H1 (cell line): ENCODE measurements at places on chromosomes 13 and 19.

- H3K4me3 ChIP-seq = no peak overlapping the region
- no peaks in the 10 kb centered on the region for H3K27me3 ChIP-seq
- peaks cover 2% of the 10 kb centered on the region; the same call in 1 of the 2 replicates for H3K4me1 ChIP-seq
- H3K27ac ChIP-seq = no peak overlapping the region
- H3K36me3 ChIP-seq = no peaks in the 10 kb centered on the region
Observed at GRCh38 chr13:77781808-77782207, 84.3 kb downstream of the SLAIN1 start.

DNA sequence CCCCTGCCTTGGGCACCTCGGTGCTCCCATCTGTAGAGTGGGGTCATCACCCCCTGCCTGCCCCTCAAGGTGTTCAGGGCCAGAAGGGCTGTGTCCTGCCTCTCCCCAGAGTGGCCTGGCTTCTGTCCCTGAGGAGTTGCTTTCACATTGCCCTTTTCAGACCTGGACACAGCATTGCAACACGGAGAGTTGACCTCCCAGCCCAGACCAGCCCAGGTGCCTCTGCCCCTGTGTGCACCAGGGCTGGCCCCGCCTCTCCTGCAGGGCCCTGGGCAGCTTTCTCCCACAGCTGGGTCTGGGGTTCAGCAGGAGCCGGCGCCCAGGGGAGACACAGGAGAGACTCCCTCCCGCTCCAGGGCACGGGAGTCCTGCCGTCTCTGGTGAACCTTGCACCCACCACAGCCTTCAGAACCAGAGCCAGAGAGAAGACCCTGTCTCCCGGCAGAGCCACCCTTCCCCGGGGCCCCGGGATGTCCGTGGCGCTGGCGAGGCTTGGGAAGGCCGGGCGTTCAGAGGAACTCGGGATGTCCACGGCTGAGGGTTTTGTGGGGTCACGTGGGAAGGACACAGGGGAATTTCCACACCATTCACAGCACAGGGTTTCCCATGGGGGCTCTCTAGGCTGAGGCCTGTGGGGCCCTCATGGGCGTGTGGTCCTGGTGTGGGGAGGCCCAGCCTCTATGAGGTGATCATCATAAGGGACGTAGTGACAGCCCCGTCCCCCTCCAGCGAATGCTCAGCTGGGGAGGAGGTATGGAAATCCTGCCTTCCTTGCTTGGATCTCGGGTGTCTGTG lies 23.2 kb downstream of the C13orf46 start:
- no peaks in the 10 kb centered on the region for H3K4me1 ChIP-seq
- H3K36me3 ChIP-seq = no peaks in the 10 kb centered on the region
- H3K27ac ChIP-seq = no peak overlapping the region

DNA sequence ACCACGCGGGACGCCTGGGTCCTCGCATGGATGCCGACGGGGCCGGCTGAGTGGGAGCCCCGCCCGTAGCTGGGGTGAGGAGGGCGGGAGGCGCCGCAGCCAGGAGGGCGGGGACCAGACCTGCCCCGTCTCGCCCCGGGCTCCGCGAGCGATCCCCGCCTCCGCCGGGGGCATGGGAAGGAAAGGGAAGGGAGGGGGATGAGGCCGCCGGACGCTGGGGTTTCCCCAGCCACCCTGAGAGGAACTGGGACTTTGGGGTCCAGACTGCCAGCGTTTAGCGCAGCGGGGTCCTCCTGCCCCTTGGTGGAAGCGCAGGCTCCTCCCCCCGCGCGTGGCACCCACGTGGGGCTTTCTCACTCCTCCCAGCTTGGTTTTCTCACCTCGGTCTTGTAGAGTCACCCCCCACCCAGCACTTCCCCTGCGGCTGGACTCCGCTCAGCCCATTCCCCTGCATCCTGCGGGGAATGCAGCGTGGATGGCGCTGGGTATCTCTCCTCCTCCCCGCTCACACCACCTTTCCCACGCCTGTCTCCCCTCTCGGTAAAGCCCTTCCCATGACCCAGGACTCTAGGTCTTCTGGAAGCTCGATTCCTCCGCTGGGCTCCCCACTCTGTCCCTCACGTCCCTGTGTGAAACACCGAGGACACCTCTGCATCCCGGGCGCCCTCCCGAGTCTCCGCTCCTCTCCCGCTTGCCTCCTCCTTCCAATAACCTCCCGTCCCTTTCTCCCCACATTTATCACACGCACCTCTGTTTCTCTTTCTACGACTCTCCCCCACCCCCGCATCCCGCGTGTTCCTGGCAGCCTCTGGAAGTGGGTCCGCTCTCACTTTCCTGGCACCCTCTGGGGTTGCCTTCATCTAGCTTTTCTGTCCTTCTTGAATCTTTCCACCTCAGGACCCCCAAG lies 2.1 kb downstream of the TGFB1 start:
- H3K27me3 ChIP-seq = peaks cover 36% of the 10 kb centered on the region
- H3K4me3 ChIP-seq = peak overlapping the region; percentile 68
- no peaks in the 10 kb centered on the region for H3K4me1 ChIP-seq
- H3K36me3 ChIP-seq = no peaks in the 10 kb centered on the region
- DNase-seq = peak; percentile 78

DNA sequence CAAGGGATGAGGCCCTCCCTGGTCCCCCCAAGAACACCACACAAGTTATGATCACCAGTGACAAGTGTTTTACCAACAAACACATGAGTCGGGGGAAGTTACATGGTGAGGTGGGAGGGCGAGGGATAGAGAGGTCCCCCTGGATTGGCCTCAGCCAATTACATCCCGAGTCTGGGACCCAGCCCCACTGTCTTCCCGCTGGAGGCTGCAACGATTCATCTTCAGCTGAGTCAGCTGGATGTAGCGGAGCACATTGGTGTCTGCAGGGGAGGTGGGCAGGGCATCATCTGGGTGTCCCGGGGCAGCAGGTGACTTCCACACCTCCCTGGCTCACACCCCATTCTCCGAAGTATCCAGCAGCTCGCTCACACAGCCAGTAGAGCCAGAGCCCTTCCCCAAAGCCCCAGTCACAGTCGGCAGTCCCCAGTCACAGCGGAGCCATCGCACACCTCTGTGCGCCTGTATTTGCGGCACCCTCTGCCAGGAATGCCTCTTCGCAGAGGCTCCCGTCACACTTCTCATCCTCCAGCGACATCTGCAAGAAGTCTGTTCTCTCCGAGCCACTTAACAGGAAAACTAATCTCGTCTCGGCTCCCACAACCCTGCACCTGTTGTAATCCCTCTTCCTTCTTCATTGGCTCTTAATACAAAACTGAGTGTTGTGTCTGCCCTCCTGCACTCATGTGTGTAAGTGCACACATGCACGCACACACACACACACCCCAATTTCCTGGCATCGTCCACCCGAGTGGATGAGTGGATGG lies 2.0 kb downstream of the TTC9B start:
- peaks cover 14% of the 10 kb centered on the region for H3K27me3 ChIP-seq
- no peaks in the 10 kb centered on the region for H3K36me3 ChIP-seq
- H3K4me1 ChIP-seq = peaks cover 3% of the 10 kb centered on the region; the same call in 1 of the 2 replicates
- peak overlapping the region; percentile 49 for H3K4me3 ChIP-seq
- DNase-seq = no peak
- no peak overlapping the region for H3K27ac ChIP-seq

DNA sequence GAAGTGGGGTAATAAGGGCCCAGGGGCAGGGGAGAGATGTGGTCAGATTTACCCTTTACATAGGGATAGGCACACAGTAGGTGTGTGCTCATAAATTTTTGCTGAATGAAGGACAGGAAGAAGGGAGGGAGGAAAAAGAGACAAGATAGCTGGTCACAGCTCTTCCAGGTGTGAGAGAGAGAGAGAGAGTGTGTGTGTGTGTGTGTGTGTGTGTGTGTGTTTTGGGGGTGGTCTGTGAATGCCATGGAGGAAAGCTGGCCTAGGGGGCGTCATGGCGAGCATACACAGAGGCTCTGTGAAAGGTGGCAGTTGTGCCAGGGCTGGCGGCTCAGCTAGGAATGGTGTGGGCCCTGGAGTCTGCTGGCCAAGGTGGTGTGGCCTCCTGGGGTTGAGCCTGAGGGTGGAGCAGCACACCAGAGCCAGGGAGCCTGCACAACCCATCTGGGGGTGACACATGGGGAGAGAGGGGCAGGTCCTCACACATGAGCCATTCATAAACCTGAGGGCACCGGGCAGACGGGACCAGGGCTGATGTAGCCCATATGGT lies 6.0 kb upstream of the PRX start:
- H3K4me3 ChIP-seq = no peak overlapping the region
- no peaks in the 10 kb centered on the region for H3K27me3 ChIP-seq
- no peak for DNase-seq
- no peak overlapping the region for H3K27ac ChIP-seq
- H3K36me3 ChIP-seq = peaks cover 2% of the 10 kb centered on the region; the same call in 1 of the 2 replicates

DNA sequence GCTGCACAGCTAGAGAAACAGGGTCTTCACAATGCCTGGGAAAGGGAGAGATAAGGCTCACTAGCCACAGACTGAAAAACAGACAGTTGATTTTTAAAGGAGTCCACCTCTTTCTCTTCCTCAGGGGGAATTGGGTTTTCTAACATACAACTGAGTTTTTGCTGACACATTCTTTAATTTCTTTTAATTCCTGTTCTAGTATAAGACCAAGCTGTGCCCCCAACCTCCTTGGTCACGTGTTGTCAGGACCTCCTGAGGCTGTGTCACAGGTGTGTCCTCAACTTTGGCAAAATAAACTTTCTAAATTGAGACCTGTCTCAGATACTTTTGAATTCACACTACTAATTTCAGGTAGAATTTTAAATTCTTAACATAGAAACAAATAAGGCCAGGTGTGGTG lies 12.1 kb upstream of the ZNF492 start:
- no peak overlapping the region for H3K4me3 ChIP-seq
- no peaks in the 10 kb centered on the region for H3K36me3 ChIP-seq
- no peaks in the 10 kb centered on the region for H3K4me1 ChIP-seq
- H3K27me3 ChIP-seq = no peaks in the 10 kb centered on the region
- no peak overlapping the region for H3K27ac ChIP-seq
- DNase-seq = no peak

GRCh38 chr13:79267560-79267959 lies 138.5 kb downstream of the RBM26 start:
- no peaks in the 10 kb centered on the region for H3K36me3 ChIP-seq
- DNase-seq = no peak
- no peaks in the 10 kb centered on the region for H3K27me3 ChIP-seq
- H3K4me1 ChIP-seq = peaks cover 3% of the 10 kb centered on the region; the same call in 1 of the 2 replicates

DNA sequence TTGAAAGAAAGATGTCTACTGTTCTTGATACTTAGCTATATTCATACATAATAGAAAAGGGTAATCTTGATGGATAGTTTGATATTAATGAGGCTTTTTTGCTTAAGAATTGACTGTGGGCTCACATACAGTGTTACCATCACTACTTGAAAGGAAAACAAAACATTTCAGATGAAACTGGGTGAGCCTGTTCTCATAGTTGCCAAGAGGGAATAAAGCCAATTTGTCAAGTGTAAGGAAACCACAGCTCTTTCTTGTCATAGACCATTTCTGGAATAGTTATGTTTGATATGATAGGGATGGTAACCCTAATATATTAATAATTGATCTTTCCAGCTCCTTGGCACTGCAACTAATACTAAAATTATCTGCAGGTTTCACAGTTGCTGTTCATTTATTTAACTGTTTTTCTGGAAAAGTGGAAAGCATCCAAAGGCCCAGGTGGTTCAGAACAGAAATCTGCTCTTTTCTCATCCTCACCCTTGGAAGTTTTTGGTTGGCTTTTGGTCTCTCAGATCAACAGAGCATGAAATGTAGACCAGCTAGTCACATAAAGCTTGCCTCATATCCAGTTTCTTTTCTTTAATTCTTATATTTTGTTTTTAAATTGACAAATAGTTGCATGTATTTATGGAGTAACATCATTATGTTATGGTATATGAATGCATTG lies 43.2 kb downstream of the ARHGEF7 start:
- no peak for DNase-seq
- peaks cover 10% of the 10 kb centered on the region; the same call in 1 of the 2 replicates for H3K36me3 ChIP-seq
- H3K4me3 ChIP-seq = no peak overlapping the region
- no peak overlapping the region for H3K27ac ChIP-seq

GRCh38 chr13:112874751-112875300 lies 94.2 kb upstream of the MCF2L start:
- peaks cover 6% of the 10 kb centered on the region for H3K36me3 ChIP-seq
- no peak for DNase-seq
- H3K4me1 ChIP-seq = no peaks in the 10 kb centered on the region
- H3K4me3 ChIP-seq = no peak overlapping the region
- H3K27me3 ChIP-seq = no peaks in the 10 kb centered on the region
- H3K27ac ChIP-seq = no peak overlapping the region

GRCh38 chr13:25598421-25598820 lies 226.6 kb downstream of the ATP8A2 start:
- no peak for DNase-seq
- H3K36me3 ChIP-seq = no peaks in the 10 kb centered on the region
- no peak overlapping the region for H3K27ac ChIP-seq
- no peaks in the 10 kb centered on the region for H3K4me1 ChIP-seq
- H3K27me3 ChIP-seq = no peaks in the 10 kb centered on the region

DNA sequence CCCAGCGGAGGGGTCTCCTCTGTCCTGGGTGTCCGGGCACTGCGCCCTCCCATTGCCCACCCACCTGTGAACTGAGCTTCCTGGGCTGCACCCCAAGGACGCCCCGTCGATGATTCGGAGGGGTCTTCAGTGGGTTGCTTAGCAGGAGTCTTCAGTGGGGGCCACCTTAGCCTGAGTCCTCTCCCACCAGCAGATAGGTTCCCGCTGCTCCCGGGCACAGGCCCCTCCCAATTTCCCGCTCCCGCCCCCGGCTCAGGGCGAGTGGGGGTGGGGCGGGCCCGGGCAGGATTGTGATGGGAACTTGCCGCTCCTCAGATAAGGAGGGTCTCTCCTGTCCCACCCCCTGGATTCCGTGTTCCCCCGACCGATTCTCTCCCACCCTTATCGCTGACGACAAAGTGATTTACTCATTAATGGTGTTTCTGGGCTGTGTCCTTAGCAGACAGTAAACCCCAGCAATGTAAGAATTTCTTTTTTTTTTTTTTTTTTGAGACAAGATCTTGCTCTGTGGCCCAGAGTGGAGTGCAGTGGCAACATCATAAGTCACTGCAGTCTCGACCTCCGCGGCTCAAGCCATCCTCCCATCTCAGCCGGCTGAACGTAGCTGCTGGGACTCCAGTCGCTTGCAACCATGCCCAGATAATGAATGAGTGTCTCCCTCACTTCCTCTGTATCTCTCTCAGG lies 655 bp upstream of the S1PR5 start:
- DNase-seq = peak; percentile 87
- H3K36me3 ChIP-seq = no peaks in the 10 kb centered on the region
- no peaks in the 10 kb centered on the region for H3K4me1 ChIP-seq
- H3K4me3 ChIP-seq = peak overlapping the region; percentile 79

GRCh38 chr13:84867246-84867645 lies 932.0 kb downstream of the SLITRK6 start:
- no peaks in the 10 kb centered on the region for H3K36me3 ChIP-seq
- no peak overlapping the region for H3K27ac ChIP-seq
- H3K4me3 ChIP-seq = no peak overlapping the region
- DNase-seq = no peak

DNA sequence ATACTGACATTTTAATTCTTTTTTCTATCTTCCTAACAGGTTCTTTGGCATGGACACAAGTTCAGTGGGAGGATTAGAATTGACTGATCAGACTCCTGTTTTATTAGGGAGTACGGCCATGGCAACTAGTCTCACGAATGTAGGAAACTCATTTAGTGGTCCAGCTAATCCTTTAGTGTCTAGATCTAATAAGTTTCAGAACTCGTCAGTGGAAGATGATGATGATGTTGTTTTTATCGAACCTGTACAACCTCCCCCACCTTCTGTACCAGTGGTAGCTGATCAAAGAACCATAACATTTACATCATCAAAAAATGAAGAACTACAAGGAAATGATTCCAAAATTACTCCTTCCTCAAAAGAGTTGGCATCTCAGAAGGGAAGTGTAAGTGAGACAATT lies 34.5 kb downstream of the ZMYM2 start:
- no peak for DNase-seq
- H3K36me3 ChIP-seq = peaks cover 4% of the 10 kb centered on the region
- H3K27me3 ChIP-seq = no peaks in the 10 kb centered on the region
- H3K27ac ChIP-seq = no peak overlapping the region
- H3K4me3 ChIP-seq = no peak overlapping the region

GRCh38 chr13:34070006-34070405 lies 252.1 kb downstream of the RFC3 start:
- DNase-seq = no peak
- H3K36me3 ChIP-seq = no peaks in the 10 kb centered on the region
- H3K27ac ChIP-seq = no peak overlapping the region
- no peaks in the 10 kb centered on the region for H3K27me3 ChIP-seq
- no peak overlapping the region for H3K4me3 ChIP-seq
